EL (cell line): ENCODE measurements at places on chromosomes 7 and 10.
A peak's percentile ranks its signal among the peaks of the same experiment; 100 is the strongest.

DNA sequence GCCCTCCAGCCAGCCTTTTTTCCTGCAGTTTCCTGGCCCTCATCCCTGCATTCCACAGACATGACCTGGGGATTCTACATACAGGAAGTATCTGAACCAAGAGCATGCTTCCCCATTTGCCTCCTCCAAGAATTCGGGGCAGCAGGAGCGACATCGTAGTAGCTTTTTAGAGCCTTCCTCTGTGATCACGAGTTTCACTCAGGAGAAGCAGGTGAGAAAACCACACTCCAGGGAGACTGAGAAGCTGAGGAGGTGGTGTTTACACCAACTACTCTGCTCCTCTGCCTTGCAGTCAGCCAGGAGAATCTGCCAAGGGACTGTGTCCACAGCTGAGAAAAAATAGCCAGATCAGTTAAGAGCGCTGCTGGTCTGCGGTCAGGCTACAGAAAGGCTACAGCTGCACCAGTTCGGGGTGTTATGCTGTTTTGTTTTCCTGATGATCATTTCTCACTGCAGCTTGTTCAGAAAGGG lies 54.1 kb downstream of the HSPA12A start:
- peak; percentile 75 for DNase-seq

DNA sequence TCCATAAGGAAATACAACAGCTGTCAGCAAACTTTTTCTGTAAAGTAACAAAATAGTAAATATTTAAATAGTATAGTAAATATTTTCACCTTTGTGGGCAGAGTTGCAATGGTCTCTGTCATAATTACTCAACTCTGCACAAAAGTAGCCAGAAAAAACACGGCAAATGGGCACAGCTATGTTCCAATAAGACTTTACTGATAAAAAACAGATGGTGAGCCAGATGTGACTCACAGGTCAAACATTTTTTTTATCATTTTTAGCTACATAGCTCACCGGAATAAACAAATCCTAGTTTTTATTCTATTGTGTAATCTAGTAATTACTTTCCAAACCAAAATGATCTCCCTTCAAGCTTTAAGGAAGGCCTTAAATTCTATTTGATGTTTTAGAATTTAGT lies 55.3 kb downstream of the NCAPG2 start:
- peak; percentile 92 for DNase-seq

GRCh38 chr7:108071551-108071950 lies 58.6 kb downstream of the LAMB4 start:
- no peak for DNase-seq

DNA sequence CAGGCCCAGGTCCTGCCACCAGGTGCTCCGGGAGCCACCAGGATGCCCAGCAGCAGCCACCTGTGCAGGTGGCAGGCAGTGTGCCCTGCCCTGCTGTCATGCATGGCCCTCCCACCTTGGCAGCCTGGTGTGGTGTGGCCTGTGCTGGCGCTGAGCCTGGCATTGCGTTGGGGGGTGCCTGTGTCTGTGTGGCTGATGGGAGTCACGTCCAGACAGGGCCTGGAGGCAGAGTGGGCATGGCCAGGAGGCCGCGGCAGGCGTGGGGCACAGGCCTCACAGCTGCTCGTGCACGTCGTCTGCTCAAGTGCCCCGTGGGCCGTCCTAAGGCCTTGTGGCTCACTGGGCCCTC lies 8.7 kb downstream of the TTYH3 start:
- no peak for DNase-seq

GRCh38 chr10:86569335-86569734 lies 47.7 kb upstream of the WAPL start:
- no peak for DNase-seq

DNA sequence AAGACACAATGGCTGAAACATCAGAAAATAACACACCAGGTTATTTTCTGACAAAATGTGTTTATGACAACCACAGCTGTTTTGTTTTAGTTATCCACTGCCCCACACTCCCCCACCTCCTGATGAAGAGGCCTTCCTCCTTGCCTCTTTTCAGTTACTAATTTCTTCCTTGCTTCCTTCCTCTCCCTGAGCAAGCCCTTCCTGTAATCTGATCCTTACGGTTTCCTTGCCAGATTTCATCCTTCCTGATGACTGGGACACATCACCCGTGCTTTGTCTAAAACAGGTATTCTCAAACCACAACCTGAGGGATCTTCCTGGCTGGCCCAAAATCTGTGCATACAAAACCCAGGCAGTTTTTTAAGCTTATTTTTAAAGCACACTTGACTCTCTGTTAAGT lies 39.4 kb downstream of the CHST15 start:
- peak; percentile 23 for DNase-seq

DNA sequence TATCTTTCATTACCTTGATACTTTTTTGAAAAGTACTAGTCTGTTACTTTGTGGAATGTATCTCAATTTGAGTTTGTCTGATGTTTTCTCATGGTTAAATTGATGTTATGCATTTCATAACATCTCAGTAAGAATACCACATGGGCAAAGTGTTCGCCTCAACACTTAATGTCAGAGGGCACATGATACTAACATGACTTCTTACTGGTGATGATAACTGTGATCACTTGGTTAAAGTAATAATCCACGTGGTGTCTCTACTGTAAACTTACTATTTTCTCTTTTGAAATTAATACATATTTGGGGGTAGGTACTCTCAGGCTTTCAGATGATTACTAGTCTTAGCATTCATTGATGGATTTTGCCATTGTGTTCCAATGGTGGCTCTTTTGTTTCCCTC lies 2.2 kb downstream of the SDHAF3 start:
- DNase-seq = no peak
